ENCODE measurements at places on chromosomes 16 and 17.

DNA sequence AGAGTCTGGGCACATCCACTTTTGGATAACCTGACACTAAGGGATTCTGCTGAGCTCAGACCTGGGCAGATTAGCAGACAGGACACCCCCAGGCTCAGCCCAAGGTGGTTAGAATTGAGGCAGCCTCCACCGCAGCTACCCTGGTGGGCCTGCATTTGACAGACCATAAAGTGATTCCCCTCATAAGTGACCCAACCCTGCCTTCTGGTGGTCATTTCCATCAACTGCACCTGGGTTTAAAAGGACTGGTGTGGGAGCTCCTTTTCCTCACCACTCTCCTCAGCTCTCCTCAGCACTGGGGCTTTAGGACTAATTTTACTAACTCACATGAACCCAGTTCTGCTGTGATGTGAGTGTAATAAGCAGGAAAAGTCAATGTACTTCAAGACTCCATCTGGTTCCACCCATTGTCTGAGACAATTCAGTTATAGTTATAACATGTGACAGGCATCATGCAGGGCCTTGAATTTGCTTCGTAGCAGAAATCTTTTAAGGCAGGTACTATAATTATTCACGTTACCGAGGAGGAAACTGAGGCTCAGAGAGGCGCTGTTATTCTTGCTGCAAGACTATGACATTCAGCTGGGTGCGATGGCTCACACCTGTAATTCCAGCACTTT lies 42.5 kb downstream of the MYH3 start:
- DNase-seq: peak; percentile 1

DNA sequence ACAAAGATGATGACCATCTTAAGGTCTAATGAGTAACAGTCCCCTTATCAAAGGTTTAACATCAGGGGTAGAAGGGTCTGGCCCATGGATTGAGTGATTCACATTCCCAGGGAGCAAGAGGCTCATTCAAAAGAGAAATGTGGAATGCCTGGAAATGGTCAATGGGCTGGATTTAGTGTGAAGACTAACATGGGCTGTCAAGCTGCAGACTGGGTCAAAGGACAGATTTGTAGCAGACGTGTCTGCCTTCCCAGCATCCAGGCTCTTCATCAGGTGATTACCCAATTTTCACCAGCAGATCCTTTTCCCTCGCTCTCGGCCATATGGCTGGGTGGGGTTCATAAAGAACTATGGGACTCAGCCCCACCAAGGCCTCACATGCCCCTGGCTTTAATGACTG lies 26.8 kb downstream of the DCUN1D3 start:
- DNase-seq: no peak

GRCh38 chr16:12729448-12729847 lies 74.2 kb downstream of the CPPED1 start:
- no peak for DNase-seq

DNA sequence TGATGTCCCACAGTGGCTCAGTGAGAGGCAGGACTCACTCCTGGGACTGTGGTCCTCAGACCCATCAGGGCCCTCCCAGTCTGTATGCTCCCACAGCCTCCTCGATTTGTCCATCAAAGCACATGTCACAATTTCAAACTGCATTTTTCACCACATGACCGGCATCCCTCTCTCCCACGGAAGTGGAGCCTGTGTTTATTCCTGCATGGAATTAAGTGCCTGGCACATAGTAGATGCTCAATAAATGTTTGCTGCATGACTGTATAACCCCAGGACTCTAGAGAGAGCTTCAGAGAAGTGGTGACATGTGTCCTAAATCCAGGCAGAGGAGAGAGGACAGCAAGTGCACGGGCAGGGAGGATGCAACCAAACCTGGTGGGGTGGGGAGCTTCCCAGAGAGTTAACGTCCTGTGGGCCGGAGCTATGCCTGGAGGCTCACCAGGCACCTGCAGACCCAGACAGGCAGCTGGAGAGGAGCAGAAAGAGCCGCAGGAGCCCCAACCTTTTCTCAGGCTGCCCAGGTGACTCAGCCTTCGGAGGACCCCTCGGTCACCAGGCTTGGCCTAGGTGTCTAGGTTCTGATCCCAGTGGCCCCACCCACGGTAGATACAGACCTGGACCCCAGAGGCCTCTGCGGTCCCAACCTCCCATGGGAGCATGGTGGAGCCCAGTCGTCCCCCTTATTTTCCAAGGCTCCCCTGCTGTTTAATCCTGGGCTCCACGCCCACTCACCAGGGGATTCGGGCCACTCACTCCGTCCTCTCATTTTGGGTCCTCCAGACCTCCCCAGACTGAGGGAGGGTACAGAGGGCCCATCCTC lies 5.8 kb downstream of the CDH5 start:
- no peak for DNase-seq

DNA sequence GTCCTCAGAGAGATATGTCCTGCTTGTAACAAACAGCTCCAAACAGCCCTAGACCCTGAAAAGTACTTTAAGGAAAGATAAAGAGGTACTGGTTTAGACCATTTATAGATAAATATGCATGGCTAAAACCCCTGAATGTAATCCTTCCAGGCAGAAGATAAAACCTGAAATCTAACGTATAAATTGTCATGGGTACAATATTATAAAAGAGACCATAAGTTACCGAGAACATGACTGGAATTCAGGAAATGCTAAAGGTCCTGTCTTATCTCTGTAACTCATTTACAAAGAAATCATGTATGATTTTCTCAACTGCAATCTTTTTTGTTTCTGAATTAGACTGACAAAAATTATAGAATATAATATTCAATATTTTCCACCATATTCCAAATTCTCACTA lies 9.2 kb upstream of the KANSL1 start:
- DNase-seq: no peak

- no peak for DNase-seq
Observed at GRCh38 chr16:9219813-9220212, 128.4 kb downstream of the HAPSTR1 start.

GRCh38 chr16:47887496-47887895 lies 268.3 kb downstream of the ABCC12 start:
- peak; percentile 22 for DNase-seq

DNA sequence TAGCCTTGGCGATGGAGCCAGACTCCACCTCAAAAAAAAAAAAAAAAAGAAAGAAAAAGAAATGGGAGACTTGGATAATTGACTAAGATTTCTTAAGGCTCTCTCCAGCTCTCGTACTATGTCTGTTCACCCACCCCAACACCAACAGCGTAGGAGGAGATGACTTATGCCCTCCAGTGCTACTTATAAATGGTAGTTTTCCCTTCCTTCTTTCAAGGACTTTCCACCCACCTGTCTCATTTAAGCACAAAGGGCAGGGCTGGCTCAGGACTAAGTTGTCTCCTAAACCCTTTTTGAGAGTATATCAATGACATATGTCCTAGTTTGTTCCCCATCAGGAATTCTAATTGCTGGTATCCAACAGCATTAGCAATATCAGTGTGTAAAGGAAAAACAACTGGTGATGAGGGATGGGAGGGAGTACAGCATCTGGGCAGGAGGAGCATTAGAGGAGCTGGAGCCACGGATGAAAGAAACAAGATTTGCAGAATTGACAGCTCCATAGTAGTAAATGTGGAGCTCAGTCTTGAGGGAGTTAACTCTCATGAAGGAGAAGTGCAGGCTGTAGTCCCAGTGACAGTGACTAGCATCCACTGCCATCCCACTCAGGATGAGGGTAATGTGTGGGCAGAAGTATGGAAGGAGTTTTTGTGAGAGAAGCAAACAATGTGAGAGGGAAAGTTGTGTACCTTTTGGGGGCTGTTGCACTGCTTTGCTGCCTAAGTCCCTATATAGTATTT lies 17.2 kb downstream of the UBE2Z start:
- no peak for DNase-seq

DNA sequence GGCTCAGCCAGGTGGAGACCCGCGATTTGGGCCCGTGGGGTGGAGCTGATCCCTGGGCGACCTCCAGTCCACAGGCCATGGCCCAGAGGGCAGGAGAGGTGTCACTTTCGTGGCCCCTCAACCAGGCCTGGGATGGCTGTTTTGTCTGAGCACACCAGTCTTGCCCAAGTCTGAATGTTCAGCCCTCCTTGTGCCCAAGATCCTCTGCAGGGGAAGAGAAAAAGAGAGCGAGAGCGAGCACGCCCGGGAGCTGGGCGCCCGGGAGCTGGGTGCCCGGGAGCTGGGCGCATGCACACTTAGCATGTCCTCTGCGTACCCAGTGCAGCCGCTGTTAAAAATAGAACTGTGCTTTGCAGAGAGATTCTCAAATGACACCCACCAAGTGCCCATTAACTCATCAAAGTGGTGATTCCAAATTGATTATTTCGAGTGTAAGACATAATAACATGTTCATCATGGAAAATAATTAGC lies 403.3 kb upstream of the TNRC6C start:
- peak; percentile 78 for DNase-seq

GRCh38 chr16:57316390-57317017 lies 32.0 kb upstream of the PLLP start:
- DNase-seq: no peak

GRCh38 chr16:67279296-67280089 lies at the start of gene PLEKHG4:
Gene PLEKHG4 (plus strand): TSS chr16:67279532. CDS start chr16:67280045, 513 bp downstream.
- DNase-seq: peak; percentile 78

- DNase-seq: peak; percentile 83
Observed at GRCh38 chr16:58661199-58661830, 23.3 kb downstream of the SLC38A7 start.

DNA sequence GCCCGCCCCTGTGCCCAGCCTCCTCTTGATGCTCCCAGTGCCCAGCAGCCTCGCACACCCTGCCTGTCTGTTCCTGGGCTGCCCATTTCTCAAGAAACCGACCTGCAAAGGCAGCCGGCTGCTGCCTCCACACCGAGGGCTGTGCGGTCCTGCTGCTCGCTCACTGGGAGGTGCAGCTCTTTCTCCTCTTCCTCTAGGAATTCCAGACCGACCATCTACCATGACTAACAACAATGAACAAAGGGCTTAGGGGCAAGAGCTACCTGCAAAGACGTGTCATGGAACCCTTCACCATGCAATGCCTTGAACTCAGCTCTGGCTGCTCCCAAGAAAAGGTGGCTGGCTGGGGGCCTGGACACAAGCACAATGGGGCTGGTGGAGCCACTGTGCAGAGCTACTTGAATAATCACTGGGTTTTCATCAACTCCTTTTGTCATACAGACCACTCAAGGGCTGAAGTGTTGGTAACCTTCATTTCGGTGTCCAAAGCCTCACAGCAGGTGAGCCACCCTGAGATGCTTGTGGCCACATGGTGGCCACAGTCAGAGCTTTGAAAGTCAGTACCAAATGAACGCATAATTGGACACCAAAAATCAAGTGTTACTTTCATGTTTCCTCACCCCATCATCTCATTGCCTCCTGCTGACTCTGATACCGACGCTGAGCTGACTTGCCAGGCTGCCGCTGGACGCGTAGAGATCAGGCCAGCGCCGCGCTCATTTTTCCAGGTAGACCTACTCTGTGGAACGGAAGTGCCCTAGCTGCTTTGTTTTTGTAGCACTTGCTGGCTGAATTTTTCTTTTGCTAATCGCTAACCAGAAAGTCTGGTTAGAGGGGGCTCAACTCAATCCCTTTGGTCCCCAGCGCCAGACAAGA lies 19.8 kb downstream of the CYB561 start:
- peak; percentile 12 for DNase-seq

All from NCI-H1417 (cell line).